ENCODE measurements at places on chromosomes 4 and X.

- no peak for DNase-seq
Observed at GRCh38 chr4:134787315-134787714, 585.7 kb upstream of the PABPC4L start.

GRCh38 chr4:52714597-52715254 is 36.5 kb downstream of the ERVMER34-1 start:
- no peak for DNase-seq

- DNase-seq = no peak
Observed at GRCh38 chrX:109049903-109050302, 313.5 kb upstream of the IRS4 start.

- DNase-seq = no peak
Observed at GRCh38 chr4:142925161-142925560, 79.1 kb upstream of the INPP4B start.

GRCh38 chr4:76654791-76655190 is 219.8 kb downstream of the SHROOM3 start:
- no peak for DNase-seq

DNA sequence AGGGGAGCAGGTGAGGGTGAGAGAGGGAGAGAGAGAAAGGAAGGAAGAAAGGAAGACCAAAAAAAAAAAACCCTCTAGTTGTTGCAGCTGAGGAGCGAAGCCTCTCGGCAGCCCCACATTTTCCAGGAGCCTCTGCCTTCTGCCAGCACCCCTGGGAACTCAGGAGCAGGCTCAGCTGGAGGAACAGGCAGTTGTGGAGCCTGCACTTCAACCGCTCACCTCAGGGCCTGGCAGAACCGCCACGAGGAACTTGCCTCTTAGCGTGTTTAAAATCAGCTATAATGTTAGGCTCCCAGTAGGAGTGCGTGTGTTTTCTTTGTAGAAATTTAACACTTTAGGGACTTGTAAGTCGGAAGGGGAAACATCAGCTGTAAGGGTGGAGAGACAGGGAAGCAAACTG is 65.7 kb downstream of the SEL1L3 start:
- no peak for DNase-seq
